ENCODE measurements at places on chromosomes 16 and 17.

- no peak for DNase-seq
Measured at GRCh38 chr16:14658063-14658462, 25.3 kb downstream of the BFAR start.

DNA sequence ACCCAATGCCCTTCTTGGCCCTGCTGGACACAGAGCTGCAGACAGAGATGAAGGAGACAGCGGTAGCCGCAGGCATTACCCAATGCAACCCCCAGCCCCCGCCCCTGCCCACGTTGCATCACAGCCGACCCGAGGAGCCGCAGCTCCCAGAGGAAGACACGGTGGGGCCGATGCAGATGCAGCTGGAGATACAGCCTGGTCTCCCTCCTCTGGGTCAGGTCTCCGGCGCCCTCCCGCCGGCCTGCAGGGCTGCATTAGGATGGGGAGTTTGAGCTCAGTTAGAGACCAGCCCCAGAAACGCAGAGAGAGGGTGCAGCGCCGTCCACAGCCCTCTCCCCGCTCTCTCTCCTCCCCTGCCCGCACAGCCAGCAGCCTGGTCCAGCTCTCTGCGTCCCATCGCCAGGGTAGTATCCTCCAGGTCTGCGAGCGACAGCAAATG is 19.4 kb upstream of the UBE2I start:
- no peak for DNase-seq

DNA sequence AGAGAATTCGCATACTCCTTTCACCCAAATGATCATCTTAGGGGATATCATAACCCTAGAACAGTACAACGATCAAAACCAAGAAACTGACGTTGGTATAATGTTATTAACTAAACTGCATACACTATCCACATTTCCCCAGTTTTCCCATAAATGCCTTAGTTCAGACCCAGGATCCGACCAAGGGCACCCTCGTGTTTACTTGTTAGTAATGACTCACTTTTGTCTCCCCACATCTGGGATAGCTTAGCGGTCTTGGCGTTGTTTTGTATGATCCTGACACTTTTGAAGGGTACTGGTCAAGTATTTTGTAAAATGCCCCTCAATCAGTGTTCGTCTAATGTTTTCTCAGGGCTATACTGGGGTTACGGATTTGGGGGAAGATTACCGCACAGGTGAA is 8.0 kb downstream of the HS3ST3A1 start:
- no peak for DNase-seq

DNA sequence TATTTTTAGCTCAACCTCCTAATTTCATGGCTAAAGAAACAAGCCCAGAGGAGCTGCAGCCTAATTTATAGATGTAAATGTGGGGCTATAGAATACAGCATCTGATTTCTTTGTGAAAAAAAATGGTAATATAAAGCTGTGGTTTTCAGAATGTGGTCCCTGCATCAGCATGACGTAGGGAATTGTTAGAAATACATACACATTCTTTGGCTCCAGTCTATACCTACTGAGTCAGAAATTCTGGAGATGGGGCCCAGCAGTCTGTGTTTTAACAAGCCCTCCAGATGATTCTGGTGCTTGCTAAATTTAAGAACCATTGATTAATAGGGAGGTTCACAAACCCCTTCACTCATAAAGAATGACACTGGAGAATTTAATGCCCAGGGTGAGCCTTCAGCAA is 18.1 kb upstream of the MYH8 start:
- DNase-seq: no peak

DNA sequence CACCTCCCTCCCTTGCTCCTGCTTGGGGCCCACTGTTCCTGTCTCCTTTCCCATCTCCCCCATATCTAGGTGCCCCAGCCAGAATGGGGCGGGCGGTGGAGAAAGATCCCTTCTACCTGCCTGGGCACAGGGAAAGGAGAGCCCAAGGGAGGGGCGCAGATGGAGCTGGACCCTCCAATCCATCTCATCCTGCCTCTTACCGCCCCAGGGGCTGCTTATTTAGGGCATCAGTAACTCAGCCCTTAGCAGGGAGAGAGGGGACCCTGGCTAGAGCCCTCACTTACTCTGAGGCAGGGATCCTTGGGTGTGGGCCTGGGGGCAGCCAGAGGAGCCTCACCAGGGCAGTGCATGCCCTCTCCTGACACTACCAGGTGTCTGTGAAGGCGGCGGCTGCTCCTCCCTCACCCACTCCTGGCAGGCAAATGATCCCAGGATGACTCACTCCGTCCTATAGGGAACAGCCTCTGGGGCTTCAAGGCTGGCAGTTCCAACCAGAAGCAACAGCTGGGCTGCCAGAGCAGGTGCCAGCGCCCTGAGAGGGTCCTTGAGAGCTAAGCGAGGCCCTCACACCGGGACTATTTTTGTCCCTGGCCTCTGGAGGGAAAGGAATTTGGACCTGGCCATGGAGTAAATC is 16.3 kb upstream of the BCAR1 start:
- DNase-seq: no peak

GRCh38 chr17:35460354-35460851 is 11.8 kb upstream of the SLFN13 start:
- DNase-seq: peak; percentile 8

DNA sequence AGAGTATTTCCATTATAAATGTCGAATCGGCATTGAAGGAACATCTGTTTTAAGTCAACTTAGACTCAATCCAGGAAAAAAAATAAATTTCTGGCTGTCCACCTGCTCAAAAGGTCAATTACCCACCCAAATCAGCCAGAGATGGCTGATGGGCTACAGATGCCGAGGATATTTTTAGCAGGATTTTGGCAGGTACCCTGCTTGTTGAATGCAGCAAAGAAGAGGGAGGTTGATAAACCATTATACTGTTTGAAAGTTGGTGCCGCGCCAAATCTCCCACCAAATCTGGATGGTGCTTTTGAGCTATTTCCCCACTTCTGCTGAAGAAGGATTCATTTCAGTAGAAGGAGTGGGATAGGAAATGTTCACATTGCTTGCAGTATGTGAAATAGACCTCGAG is 537.7 kb downstream of the MAF start:
- no peak for DNase-seq

DNA sequence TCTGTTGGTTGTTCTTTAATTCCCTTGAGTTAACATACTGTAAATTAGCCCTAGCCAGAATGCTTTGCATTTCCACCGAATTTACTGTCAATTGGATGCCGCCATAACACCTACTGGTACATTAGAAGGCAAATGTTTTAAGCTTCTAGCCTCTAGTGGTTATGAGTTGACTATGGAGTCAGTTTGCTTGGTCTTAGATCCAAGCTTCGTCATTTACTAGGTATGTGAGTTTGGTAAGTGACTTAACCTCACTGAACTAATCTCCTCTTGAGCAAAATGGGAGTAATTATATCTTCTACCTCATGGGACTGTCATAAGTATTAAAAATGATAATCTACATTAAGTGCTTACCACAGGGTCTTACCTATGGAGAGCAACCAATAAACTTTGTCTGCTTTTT is 20.4 kb upstream of the CDH11 start:
- DNase-seq: no peak

- no peak for DNase-seq
Measured at GRCh38 chr17:148757-149156, 11.4 kb downstream of the SCGB1C2 start.

GRCh38 chr16:10522966-10523365 is 57.4 kb downstream of the EMP2 start:
- no peak for DNase-seq

- no peak for DNase-seq
Measured at GRCh38 chr16:13377143-13377542, 475.7 kb downstream of the SHISA9 start.

DNA sequence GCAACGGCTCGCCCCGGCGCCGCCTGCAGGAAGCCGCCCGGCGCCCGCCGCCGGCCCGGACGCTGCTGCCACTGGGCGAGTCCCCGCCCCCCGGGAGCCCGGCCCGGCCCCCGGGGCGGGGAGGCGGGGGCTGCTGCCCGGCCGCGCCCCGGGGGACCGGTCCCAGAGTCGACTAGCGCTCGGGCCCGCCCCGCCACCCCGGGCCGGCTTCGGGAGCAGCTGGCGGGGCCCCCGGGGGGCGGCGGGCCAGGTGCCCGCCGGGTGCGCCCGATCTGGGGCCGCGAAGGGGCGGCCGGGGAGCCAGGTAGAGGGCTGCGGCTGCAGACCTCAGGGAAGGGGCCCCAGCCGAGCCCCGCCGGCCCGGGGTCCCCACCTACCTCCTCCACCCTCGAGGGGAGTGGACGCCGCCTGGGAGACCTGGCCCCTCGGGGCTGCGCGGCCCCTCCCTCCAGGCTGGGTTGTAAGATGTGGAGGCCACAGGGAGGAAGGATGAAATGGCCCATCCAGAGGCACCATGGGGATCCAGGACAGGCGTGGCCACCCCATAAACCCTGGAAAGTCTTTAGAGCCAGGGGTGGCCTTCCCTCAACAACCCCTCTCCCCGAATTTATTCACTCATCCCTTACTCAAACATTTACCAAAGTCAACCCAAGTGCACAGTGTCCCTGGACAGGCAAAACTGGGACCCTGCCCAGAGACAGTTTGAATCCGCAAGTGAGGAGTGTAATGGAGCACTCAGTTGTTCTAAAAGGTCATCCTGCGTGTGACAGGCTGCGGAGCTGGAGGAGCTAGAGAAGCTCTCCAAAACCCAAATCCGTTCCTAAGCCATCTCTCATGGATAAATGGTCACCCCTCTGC is at the start of gene CDYL2:
TSS of gene CDYL2 (minus strand) at position 73 of the 858 bp plus-strand sequence. CDS start 425 bp downstream, outside the sequence.
- no peak for DNase-seq

- no peak for DNase-seq
Measured at GRCh38 chr16:53737552-53737951, 33.6 kb downstream of the FTO start.

GRCh38 chr17:80122926-80123505 is 21.6 kb downstream of the GAA start:
- no peak for DNase-seq

DNA sequence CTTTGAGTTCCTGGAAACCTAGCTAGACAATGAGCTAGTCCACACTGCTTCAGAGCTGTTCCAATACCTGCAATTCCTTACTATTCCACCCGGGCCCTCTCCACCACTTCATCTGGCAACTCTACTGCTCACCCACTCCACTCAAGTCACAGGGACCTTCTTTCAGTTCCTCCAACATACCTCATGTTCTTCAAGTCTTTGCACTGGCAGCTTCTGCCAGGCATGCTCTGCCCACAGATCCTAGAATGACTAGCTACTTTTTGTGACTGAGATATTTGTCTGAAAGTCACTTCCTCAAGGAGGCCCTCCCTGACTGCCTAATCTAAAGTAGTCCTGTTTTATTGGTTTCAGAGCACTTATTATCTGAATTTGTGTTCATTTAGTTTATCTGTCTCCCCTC is 86.4 kb downstream of the TEX14 start:
- DNase-seq: no peak

- DNase-seq: no peak
Measured at GRCh38 chr17:7824021-7824924, 9.7 kb upstream of the KDM6B start.

- no peak for DNase-seq
Measured at GRCh38 chr17:27977751-27978688, 64.5 kb upstream of the NLK start.

GRCh38 chr16:3133844-3134243 is 985 bp upstream of the ZNF213 start:
- DNase-seq: no peak

- DNase-seq: no peak
Measured at GRCh38 chr17:71224824-71225575, 895.8 kb upstream of the SOX9 start.

GRCh38 chr17:61005358-61005757 is 327.7 kb downstream of the BCAS3 start:
- no peak for DNase-seq

DNA sequence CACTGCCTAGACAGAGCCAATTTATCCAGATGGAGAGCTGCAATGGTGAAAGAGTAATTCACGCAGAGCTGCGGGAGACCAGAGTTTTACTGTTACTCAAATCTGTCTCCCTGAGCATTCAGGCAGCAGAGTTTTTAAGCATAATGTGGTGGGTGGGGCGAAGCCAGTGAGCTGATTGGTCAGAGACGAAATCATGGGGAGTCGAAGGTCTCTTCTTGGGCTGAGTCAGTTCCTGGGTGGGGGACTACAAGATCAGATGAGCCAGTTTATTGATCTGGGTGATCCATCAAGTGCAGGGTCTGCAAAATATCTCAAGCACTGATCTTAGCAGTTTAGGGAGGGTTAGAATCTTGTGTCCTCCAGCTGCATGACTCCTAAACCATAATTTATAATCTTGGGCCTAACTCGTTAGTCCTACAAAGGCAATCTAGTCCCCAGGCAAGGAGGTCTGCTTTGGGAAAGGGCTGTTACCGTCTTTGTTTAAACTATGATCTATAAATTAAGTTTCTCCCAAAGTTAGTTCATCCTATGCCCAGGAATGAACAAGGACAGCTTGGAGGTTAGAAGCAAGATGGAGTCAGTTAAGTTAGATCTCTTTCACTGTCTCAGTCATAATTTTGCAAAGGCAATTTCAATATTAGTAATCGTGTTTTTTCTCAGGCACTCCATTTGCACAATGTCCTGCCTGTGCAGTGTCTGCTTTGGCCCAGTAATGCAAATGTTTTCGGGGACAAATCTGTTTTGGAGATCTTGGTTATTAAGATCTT is 27.0 kb downstream of the PIGL start:
- no peak for DNase-seq

DNA sequence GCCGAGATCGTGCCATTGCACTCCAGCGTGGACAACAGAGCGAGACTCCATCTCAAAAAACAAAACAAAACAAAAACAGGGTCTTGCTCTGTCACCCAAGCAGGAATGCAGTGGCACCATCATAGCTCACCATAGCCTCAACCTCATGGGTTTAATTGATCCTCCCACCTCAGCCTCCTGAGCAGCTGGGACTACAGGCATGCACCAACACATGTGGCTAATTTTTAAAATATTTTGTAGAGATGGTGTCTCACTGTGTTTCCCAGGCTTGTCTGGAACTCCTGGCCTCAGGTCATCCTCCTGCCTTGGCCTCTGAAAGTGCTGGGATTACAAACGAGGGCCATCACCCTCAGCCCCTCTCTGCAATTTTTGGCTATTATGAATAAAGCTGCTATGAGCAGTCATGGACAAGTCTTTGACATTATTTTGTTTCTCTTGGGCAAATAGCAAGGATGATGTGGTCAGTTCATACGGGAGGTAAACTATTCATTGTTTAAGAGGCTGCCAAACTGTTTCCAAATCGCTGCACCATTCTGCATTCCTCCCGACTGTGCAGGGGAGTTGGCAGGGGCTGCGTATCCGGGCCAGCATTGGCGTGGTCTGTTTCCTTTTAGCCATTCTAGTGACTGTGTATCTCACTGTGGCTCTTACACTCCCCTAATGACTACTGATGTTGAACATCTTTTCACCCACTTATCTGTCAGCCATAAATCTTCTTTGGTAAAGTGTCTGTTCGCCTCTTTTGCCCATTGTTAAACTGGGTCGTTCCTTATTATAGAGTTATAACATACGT is 21.1 kb downstream of the EIF4A3 start:
- no peak for DNase-seq

- no peak for DNase-seq
Measured at GRCh38 chr17:69096541-69096940, 35.8 kb upstream of the ABCA9 start.

Measured in stimulated activated CD8-positive, alpha-beta memory T cell treated with anti-CD3 and anti-CD28 coated beads, Interleukin-15, amount 100 ng/mL, for 1 hour (primary cell).